ENCODE measurements at places on chromosomes 6 and 20.

DNA sequence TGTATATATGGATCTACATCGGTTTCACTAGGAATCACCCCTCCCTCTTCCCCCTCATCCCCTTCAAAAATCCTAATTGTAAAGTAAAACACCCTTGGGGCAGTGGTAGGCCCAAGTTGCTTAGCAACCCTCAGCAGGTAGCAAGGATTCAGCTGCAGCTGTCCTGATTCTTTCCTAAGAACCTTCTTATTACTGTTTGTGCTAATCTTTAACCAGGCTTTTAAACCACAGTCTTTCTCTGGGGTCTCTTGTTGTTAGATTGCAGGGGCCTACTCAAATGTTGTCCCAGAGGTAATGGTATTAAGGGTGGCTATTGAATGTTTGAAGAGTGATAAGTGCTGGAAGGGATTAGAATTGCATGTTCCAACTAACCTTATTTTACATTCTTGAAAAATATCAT is 46.4 kb downstream of the PRL start:
- no peak for DNase-seq

- no peak for DNase-seq
Observed at GRCh38 chr6:155013457-155013876, 18.4 kb downstream of the TIAM2 start.

- no peak for DNase-seq
Observed at GRCh38 chr6:89481695-89482094, 48.7 kb downstream of the ANKRD6 start.

DNA sequence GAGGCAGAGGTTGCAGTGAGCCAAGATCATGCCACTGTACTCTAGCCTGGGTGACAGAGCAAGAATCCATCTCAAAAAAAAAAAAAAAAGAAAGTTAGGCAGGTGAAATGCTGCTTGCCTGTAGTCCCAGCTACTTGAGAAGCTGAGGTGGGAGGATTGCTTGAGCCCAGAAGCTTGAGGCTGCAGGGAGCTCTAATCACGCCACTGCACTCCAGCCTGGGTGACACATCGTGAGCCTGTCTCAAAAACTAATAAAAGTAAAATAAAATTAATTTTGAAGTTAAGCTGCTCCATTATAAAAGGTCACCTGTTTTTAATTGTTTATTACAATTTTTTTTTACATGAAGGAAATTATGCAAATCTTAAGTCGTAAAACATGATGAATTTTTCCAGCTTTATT is 23.2 kb upstream of the SAMHD1 start:
- no peak for DNase-seq

DNA sequence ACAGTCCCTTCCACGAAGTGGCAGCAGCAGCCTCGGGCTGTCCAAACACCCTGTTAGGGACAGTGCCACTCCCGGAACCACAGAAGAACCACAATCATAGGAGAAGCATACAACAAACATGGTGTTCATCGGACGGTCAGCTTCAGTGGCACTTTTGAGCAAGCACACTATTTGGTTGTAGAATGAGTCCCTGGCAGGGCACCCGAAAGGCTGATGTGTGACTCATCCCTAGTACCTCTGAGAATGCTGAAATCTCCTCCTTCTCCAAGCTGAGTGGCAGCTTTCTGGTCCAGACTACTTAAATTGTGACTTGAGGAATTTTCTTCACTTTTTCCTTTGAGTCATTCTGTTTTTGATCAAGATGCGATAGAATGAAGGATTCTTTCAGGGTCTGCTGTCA is 282.5 kb downstream of the ESR1 start:
- no peak for DNase-seq

GRCh38 chr6:7261852-7262461 is 51.0 kb downstream of the SSR1 start:
- DNase-seq: no peak

DNA sequence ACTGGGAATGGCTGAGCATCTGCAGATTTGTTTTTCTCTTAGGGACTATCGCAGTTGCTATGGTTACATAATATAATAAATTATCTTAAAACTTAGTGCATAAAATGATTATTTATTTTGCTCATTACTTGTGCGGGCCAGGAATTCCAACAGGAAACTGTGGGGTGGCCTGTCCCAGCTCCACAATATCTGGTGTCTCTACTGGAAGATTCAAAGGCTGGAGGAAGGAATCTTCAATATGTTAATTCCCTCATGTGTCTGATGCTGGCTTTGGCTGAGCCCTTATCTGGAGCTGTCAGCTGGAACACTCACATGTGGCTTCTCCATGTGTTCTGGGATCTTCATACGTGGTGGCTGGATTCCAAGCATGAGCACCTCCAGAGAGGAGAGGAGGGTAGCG is 23.9 kb upstream of the B3GAT2 start:
- DNase-seq: no peak

DNA sequence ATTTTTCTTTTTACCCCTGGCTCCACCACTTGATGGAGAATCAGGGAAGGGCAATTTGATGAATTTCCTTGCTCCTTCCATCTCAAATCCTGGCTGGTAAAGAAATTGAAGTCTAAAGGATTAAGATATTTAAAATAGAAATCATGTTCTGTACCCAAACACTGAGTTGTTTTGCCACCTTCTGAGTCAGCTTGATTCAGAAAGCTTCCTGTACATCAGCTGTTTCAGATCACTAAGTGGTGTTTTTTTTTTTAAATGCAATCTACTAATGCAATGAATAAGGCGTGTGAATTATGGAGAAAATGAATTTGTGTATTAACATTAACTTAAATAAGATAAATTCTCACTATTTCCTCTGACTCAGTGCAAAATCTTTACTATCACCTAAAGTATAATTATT is 11.5 kb upstream of the POPDC3 start:
- DNase-seq: no peak

- no peak for DNase-seq
Observed at GRCh38 chr6:72977114-72977513, 248.2 kb downstream of the KHDC1L start.

- DNase-seq: peak; percentile 75
Observed at GRCh38 chr20:5150226-5151076, 23.6 kb downstream of the CDS2 start.

- no peak for DNase-seq
Observed at GRCh38 chr20:40442181-40442963, 246.7 kb downstream of the MAFB start.

GRCh38 chr6:44522871-44523270 is 135.4 kb downstream of the CDC5L start:
- no peak for DNase-seq

DNA sequence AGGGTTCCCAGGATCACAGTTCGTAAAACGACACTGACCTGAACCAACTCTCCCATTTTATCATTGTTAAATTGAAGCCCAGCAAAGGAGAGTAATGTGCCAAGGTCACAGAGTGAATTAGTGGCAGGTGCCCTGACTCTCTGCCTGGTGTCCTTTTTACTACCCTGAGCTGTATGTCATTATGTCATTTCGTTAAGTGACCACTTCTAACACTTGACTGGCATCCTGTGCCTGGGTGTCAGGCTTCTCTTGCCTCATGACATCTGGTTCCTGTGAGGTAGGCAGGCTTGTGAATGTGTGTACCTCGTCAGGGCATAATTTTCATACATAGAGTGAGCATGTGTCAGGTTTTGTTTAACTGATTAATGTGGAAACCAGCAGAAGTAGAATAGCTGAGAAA is 48.6 kb downstream of the RALY start:
- no peak for DNase-seq

- no peak for DNase-seq
Observed at GRCh38 chr6:97053643-97054411, 129.3 kb downstream of the KLHL32 start.

- no peak for DNase-seq
Observed at GRCh38 chr6:12336121-12336971, 46.2 kb downstream of the EDN1 start.

GRCh38 chr6:24865161-24865560 is 66.4 kb upstream of the ARMH2 start:
- DNase-seq: no peak

DNA sequence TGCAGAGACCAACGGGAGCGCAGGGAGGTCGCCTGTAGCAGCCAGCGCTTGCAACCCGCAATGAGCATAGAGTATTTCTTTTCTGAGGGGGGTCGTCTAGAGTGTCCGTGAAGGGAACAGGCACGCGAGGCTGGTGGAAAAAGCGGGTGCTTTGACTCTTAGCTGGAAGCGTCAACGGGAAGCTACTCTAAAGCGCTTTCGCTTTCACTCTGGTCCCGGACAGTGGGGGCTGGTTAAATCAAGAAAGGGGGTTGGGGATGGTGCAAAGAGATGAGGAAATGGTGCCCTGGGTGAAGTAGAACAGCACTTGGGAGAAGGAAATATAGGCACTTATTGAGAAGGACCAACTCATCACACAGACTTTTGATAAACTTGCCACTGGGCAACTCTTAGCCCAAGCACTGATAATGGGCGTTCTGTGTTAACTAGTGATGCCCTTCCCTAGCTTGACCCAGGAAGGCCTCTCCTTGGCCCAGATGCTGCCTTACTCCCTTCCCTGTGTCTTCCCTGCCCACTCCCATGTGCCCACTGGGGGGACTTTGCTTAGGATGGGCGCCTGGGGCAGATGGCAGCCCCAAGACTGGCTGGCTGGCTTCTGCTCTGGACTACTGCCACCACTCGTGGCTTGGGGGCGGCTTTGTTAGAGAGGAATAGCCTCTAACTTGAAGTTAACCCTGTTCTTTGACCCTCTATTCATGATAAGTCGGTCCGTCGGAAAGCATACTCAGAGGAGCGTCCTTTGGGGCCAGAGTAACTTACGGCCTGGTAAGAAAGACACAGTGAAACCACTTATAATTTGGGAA is 585 bp downstream of the PSMB9 start:
- DNase-seq: no peak

GRCh38 chr20:21360705-21361104 is 36.6 kb downstream of the NKX2-4 start:
- no peak for DNase-seq

DNA sequence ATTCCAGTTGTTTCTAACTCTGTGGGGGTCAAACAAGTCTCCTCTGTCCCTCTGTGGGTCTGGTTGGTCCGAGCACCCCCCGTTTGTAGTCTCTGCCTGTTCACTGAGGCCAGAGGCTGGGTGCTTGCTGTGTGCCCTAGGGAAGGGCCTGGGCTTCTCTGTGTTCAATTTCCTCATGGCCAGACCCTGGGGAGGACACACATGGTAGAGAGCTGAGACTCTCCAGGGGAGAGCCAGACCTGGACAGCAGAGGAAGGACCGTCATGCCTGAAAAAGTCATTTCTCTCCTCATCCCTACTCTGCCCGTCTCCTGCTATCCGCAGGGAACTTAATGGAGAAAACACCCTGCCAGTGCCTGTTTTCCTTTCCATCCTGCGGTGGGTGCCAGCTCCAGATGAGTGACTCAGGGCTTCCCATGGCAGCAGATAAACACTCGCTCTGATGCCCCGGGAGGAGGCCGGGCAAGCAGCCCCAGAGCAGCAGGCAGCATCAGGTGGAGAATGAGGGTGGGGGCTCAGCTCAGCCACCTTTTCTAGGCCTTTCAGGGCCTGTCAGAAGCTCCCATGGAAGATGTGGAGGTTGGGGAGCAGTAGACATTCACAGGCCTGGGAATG is 51.9 kb downstream of the SNAI1 start:
- DNase-seq: no peak

DNA sequence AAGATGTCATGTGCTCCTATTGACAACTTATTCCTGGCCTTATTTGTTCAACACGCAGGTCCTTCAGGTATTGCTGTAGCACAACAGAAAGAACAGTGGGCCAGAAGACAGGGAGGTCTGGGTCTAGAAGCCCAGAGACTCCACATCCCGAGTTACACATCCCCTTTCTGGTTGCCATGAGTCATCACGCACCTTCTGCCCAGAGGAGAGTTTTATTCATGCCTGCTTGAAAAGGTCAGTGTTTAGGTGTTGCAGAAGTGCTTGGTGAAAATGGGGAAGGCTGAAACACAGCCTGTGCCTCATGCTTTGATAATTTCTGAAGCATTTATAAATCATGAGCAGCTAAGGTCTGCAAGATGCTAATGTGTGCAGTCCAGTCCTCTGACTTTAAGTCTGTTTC is 256.4 kb downstream of the GMPR start:
- no peak for DNase-seq

- DNase-seq: no peak
Observed at GRCh38 chr6:81172056-81172740, 580.3 kb downstream of the TENT5A start.

GRCh38 chr6:128492386-128492785 is 28.0 kb downstream of the PTPRK start:
- no peak for DNase-seq

DNA sequence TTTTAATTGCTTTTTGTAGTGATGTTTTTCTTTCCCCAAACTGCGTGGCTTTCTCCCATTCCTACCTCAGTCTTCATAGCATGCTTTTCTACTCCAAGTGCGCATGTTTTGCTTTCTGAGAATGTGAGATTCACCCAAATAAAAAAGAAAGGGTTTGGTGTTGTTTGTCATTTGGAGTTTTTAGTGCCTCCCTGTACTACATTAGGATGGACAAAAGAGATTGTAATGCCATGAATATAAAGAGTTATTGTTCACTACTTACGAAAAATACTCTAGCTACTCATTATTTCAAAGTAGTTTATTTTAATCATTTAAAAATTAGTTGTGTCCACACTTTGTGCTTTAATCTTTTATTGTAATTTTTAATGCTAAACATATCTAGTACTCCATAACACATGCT is 81.8 kb downstream of the RNF217 start:
- DNase-seq: no peak

DNA sequence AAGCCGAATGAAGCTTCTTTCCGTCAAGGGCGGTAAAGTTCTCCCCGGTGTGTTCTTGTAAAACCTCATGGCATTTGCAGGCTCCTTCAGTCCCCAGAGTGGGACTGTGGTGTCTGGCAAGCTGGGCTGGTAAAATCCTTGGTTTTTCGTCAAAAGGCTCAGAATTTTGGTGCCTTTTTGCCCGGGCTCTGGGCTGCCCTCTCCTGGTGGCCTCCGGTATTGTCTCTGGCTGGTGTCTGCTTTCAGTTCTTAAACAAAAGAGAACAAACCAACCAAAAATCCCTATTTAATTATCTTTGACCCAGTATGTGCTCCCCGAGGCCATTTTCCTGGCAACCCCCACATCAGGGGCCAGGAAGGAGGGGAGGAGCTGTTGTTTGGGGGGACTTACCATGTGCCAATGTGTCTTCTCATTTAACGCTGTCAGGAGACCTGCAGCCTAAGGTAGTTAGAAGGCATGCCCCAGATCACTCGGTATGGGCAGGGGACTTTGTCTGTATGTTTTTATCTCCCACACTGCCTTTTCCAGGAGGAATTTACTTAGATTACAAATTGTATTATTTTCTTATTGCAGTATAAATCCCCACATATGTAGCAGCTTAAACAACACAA is 11.1 kb downstream of the CDH4 start:
- DNase-seq: no peak

DNA sequence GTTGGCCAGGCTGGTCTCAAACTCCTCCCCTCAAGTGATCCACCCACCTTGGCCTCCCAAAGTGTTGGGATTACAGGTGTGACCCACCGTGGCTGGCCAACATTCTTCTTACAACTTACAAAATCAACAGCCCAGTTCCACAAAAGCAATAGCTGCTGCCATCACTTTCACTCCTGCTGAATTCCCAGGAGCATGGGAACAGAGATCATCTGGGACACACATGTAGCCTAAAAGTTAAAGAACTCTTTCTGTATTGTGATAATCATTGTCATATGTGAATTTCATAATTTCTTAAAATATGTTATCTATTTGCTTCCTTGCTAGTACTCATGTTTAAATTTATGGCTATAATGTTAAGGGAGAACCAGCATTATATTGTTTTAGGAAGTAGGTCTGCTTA is 51.7 kb downstream of the NCOA6 start:
- no peak for DNase-seq

- DNase-seq: no peak
Observed at GRCh38 chr6:56549014-56549413, 93.7 kb downstream of the DST start.

Data from left lobe of liver (tissue), 2 donors.